Ascending aorta (tissue), 2 donors: ENCODE measurements at places on chromosomes 6 and 20.
A peak's percentile ranks its signal among the peaks of the same experiment; 100 is the strongest.

DNA sequence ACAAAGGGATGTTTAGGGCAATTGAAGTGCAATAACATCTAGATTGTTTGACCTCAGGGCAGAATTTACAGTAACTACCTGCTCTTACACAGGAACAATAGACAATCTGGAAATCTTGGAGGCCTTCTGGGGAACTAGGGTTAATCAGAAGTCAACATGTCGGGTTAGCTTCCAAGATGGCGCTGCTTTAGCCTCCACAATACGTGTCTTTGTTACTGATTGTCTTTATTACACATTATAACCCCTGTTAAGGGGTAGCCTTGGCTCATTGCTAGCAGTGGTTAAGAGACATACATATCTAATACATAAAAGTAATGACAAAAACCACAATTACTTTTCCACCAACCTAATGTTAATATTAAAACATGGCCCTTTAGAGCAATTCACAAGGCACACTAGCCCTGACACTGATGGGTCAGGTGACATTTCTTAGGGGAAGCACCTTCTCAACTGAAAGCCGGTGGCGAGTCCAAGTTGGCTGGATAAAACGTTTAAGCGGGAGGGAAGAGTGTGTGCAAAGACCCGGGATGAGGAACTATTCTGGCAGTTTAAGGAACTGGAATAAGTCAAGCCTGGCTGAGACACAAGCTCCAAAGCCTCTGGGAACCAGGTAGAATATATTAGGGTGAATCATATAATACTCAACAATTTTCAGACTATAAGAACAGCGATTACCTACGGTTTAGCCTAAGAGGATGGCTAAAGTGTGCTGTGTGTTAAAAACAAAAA, 236.9 kb downstream of the BCAS1 start:
- no peak overlapping the region for H3K27ac ChIP-seq
- peaks cover 15% of the 10 kb centered on the region for H3K4me1 ChIP-seq
- no peaks in the 10 kb centered on the region for H3K36me3 ChIP-seq
- no peak for DNase-seq
- no peaks in the 10 kb centered on the region for H3K27me3 ChIP-seq
- no peak overlapping the region for H3K4me3 ChIP-seq

GRCh38 chr20:58167759-58168158, 60.7 kb downstream of the ANKRD60 start:
- H3K27me3 ChIP-seq = no peaks in the 10 kb centered on the region
- H3K4me1 ChIP-seq = no peaks in the 10 kb centered on the region
- H3K4me3 ChIP-seq = no peak overlapping the region

- DNase-seq = no peak
- H3K27ac ChIP-seq = peak overlapping the region; percentile 77
- H3K27me3 ChIP-seq = no peaks in the 10 kb centered on the region
These were observed 83.6 kb downstream of the SCAND1 start for GRCh38 chr20:35870541-35871258.

DNA sequence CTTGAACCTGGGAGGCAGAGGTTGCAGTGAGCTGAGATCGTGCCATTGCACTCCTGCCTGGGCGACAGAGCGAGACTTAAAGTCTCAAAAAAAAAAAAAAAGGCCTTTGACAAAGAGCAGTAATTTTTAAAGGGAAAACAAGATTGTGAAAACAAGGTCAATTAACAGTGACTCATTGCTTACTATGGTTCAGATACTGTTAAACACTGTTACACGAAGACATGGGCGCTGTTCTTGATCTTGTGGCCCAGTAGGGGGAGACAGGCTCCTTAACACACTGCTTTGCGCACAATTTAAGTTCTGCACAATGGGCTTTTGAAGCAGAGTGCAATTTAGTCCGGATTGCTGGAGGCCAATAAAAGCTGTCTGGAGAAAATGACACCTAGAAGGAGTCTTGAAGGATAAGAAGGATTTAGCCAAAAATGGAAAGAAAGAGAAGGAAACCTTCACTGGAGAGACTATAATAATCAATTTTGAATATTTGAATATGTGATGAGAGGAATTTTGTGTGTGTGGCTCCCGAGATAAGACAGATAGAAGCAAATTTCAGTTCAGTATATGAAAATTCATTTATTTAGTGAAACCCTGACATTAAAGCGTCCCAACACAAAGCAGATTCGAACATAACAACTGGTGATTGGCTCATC, 6.0 kb upstream of the LATS1 start:
- H3K36me3 ChIP-seq = peaks cover 13% of the 10 kb centered on the region
- H3K27ac ChIP-seq = no peak overlapping the region
- H3K4me3 ChIP-seq = no peak overlapping the region
- H3K4me1 ChIP-seq = no peaks in the 10 kb centered on the region

GRCh38 chr6:110950440-110950839, 8.1 kb upstream of the GTF3C6 start:
- no peaks in the 10 kb centered on the region for H3K4me1 ChIP-seq
- no peaks in the 10 kb centered on the region for H3K27me3 ChIP-seq
- H3K27ac ChIP-seq = no peak overlapping the region

DNA sequence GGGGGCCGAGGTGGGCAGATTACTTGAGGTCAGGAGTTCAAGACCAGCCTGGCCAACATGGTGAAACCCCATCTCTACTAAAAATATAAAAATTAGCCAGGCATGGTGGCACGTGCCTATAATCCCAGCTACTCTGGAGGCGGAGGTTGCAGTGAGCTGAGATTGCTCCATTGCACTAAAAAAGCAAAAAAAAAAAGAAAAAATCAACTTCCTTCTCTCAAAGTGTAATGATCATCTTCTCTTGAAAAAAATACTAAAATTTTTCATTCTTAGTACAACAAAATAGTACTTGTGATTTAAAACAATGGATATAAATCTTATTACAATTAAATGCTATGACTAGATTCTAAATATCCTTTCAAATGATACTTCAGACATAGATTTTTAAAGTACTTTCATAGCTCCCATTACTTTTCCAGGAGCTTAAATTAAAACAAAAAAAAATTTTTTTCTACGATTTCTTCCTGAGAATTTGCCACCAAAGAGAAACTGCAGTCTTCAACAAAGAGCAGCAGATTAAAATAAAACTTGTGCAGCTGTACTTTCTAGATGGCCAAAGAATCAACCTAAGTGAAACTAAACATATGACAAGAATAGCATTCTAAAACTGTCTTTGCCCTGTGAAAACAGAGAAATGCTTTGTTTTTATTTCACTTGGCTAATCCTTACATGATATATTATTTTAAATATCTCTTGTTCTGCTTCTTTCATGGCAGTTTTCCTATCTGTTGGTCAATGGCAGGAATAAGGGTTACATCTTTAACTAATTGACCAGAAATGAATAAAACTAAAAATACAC, 75.2 kb downstream of the MAP3K5 start:
- DNase-seq = no peak
- no peaks in the 10 kb centered on the region for H3K27me3 ChIP-seq
- no peaks in the 10 kb centered on the region for H3K36me3 ChIP-seq
- peak overlapping the region; percentile 67 for H3K27ac ChIP-seq
- H3K4me1 ChIP-seq = peaks cover 5% of the 10 kb centered on the region

GRCh38 chr20:48307277-48307676, 520.5 kb downstream of the PREX1 start:
- no peak overlapping the region for H3K4me3 ChIP-seq
- H3K36me3 ChIP-seq = no peaks in the 10 kb centered on the region
- H3K27ac ChIP-seq = no peak overlapping the region
- no peaks in the 10 kb centered on the region for H3K27me3 ChIP-seq
- no peak for DNase-seq

- no peak overlapping the region for H3K4me3 ChIP-seq
- no peaks in the 10 kb centered on the region for H3K36me3 ChIP-seq
- DNase-seq = no peak
- no peak overlapping the region for H3K27ac ChIP-seq
- no peaks in the 10 kb centered on the region for H3K4me1 ChIP-seq
- no peaks in the 10 kb centered on the region for H3K27me3 ChIP-seq
These were observed 33.4 kb upstream of the INSM1 start for GRCh38 chr20:20334489-20334888.

GRCh38 chr20:50278684-50279531, 88.3 kb downstream of the CEBPB start:
- H3K27me3 ChIP-seq = no peaks in the 10 kb centered on the region
- peaks cover 4% of the 10 kb centered on the region for H3K4me1 ChIP-seq
- H3K27ac ChIP-seq = peak overlapping the region; percentile 58
- DNase-seq = peak; percentile 90

DNA sequence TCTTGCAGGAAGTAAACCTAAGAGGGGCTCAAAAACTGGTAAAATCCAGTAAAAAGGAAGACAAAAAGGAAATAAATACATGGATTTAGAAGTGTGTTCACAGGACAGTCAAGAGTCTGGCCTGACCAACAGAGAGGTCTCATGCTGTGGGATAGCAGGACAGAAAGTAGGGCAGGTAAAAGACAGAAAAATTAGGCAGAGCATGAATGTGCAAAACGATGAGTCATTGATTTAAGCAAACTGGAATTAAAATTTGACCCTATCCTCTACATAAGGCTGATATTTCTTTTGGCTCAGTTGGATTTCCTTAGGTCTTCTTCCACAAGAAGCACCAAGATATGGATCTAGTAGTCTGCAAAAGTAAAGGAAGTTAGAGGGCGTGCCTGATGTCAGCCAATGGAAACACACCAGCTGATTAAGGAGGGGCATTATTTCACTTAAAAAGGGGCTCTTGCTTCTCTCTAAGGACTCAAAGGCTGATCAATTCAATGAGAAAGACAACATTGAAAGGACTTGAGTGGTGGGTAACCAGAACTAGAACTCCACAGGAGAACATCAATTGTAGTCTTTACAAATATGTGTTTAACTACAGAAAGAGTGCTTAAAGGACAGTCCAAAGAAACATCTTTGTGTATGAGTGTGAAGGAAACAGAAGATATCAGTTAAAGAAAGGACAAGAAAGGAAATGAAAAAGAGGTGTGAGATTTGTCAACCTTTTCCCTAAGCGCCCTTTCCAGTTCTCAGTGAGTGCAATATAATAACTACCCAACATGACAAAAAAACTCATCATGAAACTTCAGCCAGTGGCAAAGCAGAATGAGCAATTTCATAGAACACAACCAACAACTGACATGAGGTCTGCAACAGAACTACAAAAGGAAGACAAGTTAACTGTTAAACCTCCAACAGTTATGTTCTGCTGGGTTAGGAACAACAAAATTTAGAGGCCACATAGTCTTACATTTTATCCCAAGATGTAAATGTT, 19.4 kb upstream of the MYB start:
- no peak overlapping the region for H3K4me3 ChIP-seq
- no peak overlapping the region for H3K27ac ChIP-seq
- no peaks in the 10 kb centered on the region for H3K36me3 ChIP-seq
- H3K4me1 ChIP-seq = no peaks in the 10 kb centered on the region

DNA sequence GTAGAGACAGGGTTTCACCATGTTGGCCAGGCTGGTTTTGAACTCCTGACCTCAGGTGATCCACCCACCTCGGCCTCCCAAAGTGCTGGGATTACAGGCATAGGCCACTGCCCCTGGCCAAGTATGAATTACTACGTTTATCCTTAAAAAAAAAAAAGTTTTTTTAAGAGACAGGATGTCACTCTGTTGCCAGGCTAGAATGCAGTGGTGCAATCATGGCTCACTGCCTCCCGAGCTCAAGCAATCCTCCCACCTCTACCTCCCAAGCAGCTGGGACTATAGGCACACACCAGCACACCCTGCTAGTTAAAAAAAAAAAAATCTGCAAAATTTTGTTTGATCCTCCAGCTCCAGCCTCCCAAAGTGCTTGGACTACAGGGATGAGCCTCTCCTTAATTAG, 23.1 kb downstream of the IYD start:
- H3K4me1 ChIP-seq = no peaks in the 10 kb centered on the region
- H3K36me3 ChIP-seq = no peaks in the 10 kb centered on the region
- no peak overlapping the region for H3K27ac ChIP-seq

GRCh38 chr20:14434384-14435136, 97.1 kb upstream of the FLRT3 start:
- no peaks in the 10 kb centered on the region for H3K36me3 ChIP-seq
- H3K4me1 ChIP-seq = no peaks in the 10 kb centered on the region
- no peaks in the 10 kb centered on the region for H3K27me3 ChIP-seq
- no peak for DNase-seq
- no peak overlapping the region for H3K4me3 ChIP-seq

DNA sequence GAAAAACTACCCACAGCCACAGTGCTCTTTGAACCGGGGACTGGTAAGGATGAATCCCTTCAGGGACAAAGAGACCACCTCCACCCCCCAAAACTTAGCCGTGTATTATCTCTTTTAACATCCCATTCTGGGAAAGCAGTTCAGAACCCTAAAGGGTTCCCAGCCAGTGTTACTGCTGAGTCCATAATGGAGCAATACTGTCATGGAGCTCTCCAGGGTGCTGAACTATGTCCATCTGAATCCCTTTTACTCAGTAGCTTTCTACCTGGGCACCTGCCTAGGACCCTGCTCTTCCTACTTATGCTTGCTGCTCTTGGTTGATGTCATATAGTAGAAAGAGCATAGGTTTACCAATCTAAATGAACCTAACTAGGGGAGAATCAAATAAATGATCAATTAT, 22.3 kb upstream of the SAYSD1 start:
- H3K27me3 ChIP-seq = no peaks in the 10 kb centered on the region
- H3K4me1 ChIP-seq = no peaks in the 10 kb centered on the region
- H3K27ac ChIP-seq = no peak overlapping the region

- no peak for DNase-seq
- no peaks in the 10 kb centered on the region for H3K4me1 ChIP-seq
- no peak overlapping the region for H3K27ac ChIP-seq
- no peaks in the 10 kb centered on the region for H3K27me3 ChIP-seq
- no peaks in the 10 kb centered on the region for H3K36me3 ChIP-seq
These were observed 8.3 kb upstream of the PRDM1 start for GRCh38 chr6:106077881-106078280.

DNA sequence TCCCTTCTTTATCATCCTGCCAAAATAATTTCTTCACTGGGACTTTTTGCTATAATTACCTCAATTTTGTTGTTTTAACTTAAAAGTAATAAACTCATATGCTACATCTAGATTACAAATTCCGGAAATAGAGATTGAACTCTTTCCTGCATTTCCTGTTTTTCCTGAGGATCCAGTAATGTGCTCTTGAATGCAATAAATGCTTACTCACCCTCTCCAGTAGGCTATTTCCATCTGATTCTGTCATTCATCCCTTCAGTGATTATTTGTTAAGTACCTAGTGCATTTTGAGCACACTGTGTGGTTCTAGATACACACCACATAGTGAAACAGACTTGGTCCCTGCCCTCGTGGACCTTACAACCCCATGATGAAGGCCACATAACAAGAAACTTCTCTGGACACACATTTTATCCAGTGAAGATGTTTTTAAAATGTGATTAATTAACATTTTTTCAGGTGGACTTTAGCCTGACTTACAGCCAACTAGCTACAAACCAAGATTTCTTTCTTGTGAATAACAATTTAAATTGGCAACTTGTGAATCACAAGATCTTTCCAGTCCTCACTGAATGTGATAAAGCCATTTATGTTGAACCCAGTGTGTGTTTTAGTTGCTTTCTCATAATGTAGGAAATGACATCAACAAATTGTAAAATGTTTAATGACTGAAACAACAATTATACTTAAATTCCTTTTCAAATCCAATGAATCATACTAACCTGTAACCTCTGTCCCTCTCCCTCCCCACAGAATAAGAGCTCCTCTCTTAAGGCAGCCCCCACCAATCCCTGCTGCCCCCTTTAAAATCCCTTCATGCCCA, 272.3 kb downstream of the KHDC1L start:
- DNase-seq = no peak
- no peaks in the 10 kb centered on the region for H3K36me3 ChIP-seq
- no peaks in the 10 kb centered on the region for H3K27me3 ChIP-seq
